Fibroblast of mammary gland (primary cell): ENCODE measurements at places on chromosomes 5 and 9.
A peak's percentile ranks its signal among the peaks of the same experiment; 100 is the strongest.

GRCh38 chr5:117098094-117098493, 523.5 kb upstream of the SEMA6A start:
- DNase-seq, result no peak

DNA sequence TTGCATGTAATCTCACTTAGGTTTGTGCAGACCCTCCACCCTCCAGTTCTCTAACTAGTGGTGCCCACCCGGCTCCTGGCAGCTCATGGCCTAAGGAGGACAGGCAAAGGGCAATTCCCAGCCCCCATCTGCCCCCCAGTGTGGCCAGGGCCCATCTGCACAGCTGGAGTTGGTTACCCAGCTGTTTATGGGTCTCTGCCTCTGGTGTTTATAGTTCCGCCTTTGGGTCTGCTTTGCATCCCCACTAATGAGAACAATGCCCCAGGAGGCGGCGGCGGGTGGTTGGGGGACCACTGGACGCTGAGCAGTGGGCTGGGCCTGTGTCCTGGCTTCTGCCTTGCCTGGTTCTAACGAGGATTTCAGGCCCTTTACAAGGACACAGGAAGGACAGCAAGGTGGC, 62.4 kb downstream of the NDST1 start:
- DNase-seq, result no peak

DNA sequence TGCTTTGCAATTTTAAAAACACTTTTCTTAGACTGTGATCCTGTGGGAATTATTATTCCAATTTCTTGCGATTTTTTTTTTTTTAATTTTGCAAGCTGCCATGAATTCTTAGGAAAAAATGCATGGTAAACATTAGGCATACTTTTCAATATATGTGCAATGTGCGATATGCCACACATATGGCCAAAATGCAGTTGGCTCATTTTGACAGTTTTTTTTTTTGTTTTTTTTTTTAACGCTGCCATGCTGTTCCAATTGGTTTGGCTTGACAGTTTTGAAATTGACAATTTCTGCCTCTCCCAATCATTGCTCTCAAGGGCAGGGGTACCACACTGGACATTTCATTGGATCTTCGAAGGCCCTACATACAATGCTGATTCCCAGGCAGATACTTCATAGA, 36.4 kb downstream of the DAPK1 start:
- no peak for DNase-seq

DNA sequence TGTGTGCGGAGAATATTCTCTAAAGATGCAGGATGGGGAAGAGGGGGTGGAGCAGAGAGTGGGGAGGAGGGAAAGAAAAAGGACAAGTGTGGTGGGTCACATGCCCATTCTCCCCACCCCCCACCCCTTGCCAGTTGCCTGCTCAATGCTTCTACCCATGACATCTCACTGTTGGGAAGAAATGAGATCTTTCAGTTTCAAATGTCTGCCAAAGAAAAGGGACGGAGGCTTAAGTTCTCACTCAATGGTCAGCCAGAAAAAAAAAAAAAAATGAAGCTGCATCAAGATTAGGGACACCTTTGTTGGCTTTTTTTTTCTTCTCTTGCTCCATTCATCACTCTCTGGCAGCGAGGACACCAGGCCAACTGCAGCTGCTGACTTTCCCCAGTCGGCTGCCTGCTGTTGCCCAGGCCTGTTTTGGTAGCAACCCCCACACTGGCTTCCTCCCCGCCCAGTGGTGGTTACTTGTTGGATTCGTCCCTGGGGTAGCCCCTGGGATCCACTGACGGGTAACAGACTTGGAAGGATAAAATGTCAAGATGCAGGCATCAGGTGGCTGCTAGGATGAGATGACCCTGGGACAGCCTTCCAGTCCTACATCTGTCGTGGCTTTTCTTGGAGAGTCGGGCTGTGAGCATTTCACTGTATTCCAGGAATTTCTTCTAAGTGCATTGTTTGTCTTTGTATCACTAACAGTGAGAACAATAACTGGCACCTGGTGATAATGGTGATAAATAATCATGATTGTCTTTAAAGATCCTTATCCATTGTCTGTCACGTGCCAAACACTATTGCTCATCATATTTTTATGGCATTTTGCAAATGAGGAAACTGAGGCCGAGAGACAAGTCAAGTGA, 9.1 kb downstream of the WWC1 start:
- no peak for DNase-seq

- no peak for DNase-seq
These were observed 593 bp upstream of the NAA35 start for GRCh38 chr9:85940275-85940831.

GRCh38 chr5:32538031-32538547, 47.3 kb upstream of the SUB1 start:
- no peak for DNase-seq

- peak; percentile 62 for DNase-seq
These were observed 208.0 kb upstream of the ANKRD55 start for GRCh38 chr5:56440871-56441740.

- DNase-seq, result no peak
These were observed 21.5 kb upstream of the DAB2 start for GRCh38 chr5:39446231-39446630.

- peak; percentile 75 for DNase-seq
These were observed 2.6 kb upstream of the AFAP1L1 start for GRCh38 chr5:149268928-149269557.

DNA sequence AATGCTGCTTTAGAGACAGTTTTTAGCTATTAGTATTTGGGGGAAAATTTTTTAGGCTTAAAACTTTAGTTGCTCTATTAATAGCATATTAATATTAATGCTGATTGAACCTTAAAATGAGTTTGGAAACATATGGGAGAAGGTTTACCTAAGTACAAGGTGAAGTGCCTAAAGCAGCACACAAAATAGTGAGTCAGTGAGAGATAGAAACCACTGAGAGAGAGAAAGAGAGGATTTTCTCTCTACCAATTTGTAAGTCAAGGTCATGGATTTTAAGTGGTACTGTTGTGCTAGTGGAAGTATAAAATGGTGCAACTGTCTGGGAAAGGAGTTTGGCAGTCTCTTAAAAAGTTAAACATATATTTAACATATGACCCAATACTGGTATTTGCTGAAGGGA, 64.9 kb downstream of the MARCHF3 start:
- peak; percentile 22 for DNase-seq

DNA sequence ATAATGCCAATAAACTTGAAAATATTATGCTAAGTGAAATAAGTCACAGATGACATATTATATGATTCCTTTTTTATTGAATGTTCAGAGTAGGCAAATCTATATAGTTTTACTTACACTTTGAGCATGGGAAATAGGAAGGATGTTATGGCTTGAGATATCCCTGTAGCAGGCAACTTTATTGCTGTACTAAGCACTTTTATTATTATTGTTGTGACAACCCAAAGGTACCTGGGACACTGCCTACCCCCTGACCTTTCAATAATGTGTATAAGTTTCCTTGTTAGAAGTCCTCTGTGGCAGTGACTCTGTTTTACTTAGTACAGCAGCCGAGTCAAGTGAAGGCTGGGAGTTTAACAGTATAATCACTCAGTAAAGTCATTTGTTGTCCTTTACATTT, 39.9 kb downstream of the SHOC1 start:
- DNase-seq, result no peak

DNA sequence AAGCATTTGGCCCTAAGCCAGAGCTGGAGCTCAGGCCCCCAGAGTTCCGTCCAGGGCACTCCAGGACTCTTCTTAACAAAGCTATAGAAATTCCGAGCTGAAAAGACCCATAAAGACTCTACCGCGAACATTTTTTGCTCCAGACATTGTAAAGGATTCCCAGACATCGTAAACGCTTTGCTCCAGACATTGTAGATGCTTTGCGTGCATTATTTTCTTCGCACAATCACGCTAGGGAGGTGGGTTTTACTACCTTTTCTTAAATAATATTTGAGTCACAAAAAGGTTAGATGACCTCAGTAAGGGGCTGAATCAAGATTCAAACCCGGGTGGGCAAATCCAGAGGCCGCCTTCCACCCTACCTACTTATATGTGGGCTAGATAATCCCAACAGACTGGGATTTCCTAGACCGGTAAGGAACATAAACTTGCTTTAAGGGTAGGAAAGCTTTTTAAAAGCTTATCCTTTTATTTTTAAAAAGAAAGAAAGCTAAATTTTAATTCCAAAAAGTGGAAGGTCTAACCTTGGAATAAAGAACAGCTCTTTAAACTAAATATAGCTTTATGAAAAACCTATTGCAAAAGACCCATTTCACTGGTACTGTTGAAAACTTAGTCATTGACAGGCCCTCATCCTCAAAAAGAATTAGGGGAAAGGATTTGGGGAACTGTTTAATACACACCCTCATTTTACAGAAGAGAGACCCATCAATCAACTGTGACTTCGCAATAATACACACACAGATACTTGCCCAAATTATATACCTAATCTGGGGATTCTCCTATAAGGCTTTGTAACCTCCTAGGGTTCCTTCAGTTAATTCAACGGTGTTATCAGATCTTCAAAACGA, 822 bp upstream of the TNIP1 start:
- peak; percentile 49 for DNase-seq

DNA sequence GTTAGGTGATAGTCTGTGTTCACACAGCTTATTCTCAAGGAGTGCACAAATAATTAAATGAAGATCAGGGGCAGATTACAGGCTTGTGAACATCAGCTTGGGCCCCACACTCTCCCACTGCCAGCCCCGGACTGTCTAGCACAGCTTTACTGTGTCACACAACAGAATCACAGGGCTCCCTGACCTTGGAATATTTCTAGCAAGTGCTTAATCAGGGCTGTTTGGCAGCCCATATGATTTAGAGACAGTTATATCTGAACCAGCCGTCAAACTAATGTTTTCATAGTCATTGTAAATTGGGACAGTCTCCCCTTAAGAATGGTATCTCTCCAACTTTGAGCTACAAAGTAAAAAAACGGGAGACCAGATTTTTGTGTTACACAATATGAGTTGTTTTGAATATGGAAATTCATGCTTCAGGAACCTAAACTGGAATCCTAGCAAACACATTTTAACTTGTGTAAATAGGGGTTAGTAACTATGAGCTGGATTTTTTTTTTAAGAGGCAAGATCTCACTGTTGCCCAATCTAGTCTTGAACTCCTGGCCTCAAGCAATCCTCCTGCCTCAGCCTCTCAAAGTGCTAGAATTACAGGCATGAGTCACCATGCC, 517.6 kb downstream of the BNC2 start:
- peak; percentile 69 for DNase-seq

GRCh38 chr9:78971540-78971939, 600.2 kb upstream of the TLE4 start:
- no peak for DNase-seq

DNA sequence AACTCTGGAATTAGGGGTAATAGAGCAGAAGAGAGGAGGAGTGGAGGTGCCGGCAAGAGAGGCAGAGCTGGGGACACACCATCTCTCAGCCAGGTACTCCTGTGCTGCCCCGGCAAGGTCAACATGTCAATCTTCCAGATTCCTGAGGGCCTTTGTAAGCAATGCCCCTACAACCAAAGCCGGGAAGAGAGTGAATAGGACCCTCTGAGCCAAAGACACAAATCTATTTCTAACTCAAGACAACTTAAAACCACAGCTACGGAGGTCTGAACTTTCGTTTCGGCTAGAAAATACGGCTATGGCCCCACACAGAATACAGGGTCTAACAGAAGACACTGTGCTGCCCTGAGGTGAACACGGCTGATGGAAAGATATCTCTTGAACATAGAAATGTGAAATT, 66.6 kb downstream of the SERINC5 start:
- no peak for DNase-seq

- no peak for DNase-seq
These were observed 29.8 kb downstream of the BAAT start for GRCh38 chr9:101354765-101355708.

GRCh38 chr9:136850866-136851775, 1.0 kb upstream of the MAMDC4 start:
- no peak for DNase-seq

DNA sequence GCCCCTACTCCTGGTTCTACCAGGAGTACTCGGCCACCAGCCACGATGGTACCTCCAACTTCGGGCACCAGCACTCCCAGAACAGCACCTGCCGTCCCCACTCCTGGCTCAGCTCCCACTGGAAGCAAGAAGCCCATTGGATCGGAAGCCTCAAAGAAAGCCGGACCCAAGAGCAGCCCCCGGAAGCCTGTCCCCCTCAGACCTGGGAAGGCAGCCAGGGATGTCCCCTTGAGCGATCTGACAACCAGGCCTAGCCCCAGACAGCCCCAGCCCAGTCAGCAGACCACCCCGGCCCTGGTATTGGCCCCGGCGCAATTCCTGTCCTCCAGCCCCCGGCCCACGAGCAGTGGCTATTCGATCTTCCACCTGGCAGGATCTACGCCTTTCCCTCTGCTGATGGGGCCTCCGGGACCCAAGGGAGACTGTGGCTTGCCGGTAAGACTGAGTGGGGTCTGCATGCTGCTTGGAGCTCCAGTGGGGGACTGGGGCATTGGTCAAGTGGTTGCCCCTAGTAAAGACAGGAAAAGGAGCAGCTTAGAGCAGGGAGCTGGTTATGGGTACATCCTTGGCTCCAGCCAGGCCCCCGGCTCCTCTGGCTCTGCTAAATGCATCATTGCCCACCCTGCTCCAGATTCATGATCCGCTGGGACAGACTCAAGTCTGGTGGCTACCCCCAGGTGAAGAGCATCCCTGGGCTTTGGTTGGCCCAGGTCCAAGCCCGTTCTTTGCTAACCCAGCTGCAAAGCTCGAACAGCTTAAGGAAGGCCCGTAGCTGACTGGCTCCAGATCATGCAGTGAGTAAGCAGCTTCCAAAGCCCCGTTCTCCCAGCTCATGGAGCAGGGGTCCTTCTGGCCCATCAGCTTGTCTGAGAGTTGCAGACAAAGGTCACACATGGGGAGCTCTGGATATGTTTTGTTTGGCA, 14.0 kb downstream of the COL27A1 start:
- DNase-seq, result peak; percentile 79

DNA sequence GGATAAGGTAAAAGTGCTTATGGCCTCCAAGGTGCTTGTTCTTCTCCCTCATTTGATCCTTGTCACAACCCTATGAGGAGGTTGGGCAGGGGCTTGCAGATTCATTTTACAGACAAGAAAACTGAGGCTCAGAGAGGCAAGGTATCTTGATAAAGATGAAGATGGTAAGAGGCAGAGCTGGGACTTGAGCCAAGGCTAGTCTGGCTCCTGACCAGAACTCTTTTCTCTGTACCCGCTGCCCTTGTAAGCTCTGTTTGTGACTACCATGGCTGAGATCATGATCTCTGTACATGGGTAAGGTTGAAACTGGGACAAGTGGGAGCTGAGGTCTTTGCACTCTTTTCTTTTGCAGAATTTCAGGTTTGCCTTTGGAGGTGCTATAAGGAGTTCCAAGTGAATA, 33.6 kb downstream of the SEC61B start:
- no peak for DNase-seq

DNA sequence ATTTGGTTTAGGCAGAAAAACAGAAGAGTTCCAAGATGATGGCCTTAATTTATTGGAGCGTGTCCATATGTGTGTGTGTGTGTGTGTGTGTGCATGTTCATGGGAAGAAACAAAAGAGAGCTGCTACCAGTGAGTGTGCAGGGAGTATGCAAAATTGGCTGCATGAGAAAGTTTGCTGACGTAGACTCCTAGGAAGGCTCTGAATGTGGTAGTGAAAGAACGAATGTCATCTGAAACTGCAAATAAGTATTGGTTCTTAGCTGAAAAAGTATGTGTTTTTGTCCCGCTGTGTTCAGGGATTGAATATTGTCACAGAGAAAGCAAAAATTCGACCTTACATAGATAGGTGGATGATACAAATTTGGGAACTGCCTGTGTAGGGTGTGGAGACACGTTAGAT, 542.6 kb upstream of the COX7C start:
- no peak for DNase-seq

- DNase-seq, result no peak
These were observed 51.0 kb upstream of the FCN1 start for GRCh38 chr9:134968823-134969090.

GRCh38 chr5:176553260-176554085, 4.3 kb downstream of the CDHR2 start:
- DNase-seq, result no peak
